ENCODE measurements at places on chromosomes 13 and 19.

GRCh38 chr19:56133858-56134653 lies 7.0 kb upstream of the ZNF444 start:
- H3K27ac ChIP-seq = no peak overlapping the region
- peaks cover 4% of the 10 kb centered on the region for H3K27me3 ChIP-seq
- H3K36me3 ChIP-seq = no peaks in the 10 kb centered on the region
- DNase-seq = no peak

DNA sequence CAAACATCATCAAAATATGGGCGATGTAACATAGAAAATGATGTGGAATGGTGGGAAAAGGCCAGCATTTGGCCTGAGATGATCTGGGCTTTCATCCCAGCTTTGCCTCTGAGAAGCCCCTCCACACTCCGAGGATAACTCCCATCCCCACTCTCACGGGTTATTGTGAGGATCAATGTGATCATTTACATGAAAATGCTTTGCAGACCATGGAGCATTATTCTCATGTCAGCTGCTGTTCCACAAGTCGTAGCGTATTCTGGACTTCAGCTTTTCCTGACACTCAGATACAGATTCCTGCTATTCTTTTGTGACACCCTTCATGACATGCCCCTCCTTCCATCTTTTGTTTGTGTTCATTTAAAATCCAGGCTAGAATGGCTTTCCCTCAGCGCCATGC lies 86.5 kb downstream of the NUFIP1 start:
- H3K27ac ChIP-seq = no peak overlapping the region
- H3K4me1 ChIP-seq = no peaks in the 10 kb centered on the region
- H3K36me3 ChIP-seq = no peaks in the 10 kb centered on the region
- no peak overlapping the region for H3K4me3 ChIP-seq

GRCh38 chr13:93625536-93625935 lies 398.9 kb downstream of the GPC6 start:
- H3K4me3 ChIP-seq = no peak overlapping the region
- no peak for DNase-seq
- no peaks in the 10 kb centered on the region for H3K4me1 ChIP-seq
- H3K27me3 ChIP-seq = no peaks in the 10 kb centered on the region
- H3K36me3 ChIP-seq = no peaks in the 10 kb centered on the region
- no peak overlapping the region for H3K27ac ChIP-seq

- no peaks in the 10 kb centered on the region for H3K27me3 ChIP-seq
- no peak for DNase-seq
- H3K4me1 ChIP-seq = no peaks in the 10 kb centered on the region
- H3K4me3 ChIP-seq = no peak overlapping the region
Measured at GRCh38 chr13:47484548-47484947, 516.5 kb downstream of the SUCLA2 start.

GRCh38 chr13:51322826-51323225 lies 16.7 kb upstream of the SERPINE3 start:
- H3K27me3 ChIP-seq = no peaks in the 10 kb centered on the region
- DNase-seq = no peak
- no peaks in the 10 kb centered on the region for H3K36me3 ChIP-seq
- no peak overlapping the region for H3K4me3 ChIP-seq
- H3K4me1 ChIP-seq = no peaks in the 10 kb centered on the region
- no peak overlapping the region for H3K27ac ChIP-seq

DNA sequence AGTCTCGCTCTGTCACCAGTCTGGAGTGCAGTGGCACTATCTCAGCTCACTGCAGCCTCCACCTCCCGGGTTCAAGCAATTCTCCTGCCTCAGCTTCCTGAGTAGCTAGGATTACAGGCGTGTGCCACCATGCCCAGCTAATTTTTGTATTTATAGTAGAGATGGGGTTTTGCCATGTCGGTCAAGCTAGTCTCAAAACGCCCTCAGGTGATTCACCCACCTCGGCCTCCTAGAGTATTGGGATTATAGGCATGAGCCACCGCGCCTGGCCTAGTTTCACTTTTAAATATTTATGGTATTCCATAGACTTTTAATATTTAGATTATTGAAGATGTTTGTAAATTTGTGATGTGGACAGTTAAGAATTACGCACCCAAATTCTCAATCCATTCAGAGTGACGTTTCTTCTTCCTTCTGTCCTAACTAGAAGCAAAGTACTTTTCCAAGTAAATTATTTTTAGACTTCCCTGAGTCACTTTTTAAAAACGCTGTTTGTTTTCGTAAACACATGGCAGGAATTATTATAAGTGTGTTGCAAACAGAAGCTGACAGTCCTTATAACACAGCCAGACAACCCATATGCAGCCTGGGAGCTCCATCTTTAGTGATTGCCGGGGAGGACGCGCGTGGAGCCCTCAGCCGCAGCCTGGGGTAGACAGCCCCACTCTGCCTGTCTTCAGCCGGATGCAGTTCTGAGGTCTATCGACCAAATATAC lies 131.7 kb downstream of the ATP11A start:
- no peaks in the 10 kb centered on the region for H3K27me3 ChIP-seq
- H3K27ac ChIP-seq = no peak overlapping the region
- peaks cover 3% of the 10 kb centered on the region for H3K4me1 ChIP-seq
- H3K36me3 ChIP-seq = peaks cover 49% of the 10 kb centered on the region

DNA sequence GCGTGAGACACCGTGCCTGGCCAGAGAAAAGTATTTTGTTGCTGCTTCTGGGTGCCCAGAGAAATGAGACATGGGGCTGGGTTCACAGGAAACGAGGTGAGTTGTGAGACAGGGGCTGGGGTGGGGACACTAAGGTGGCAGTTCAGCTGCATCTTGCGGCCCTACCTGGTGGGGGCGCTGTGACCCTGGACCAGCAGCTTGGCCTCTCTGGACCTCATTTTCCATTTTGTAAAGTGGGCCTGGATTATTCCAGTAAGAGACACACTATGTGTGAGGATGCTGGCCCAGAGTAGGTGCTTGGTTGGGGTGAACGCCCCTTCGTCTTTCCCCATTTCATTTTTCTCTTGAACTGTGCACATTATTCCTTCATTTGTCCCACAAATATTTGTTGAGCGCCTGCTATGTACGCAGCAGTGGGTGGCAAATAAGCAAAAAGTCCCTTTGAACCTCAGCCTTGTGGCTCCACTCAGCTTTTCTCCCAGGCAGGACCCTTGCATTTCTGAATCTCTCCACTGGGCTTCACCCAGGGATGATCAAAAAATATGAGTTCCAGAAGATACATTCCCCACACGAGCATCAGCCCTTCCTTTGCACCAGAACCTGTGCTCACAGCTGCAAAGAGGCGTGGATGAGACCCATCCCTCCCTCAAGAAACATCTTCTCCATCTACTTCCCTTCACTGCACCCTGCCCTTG lies 26.6 kb upstream of the OR10H1 start:
- DNase-seq = peak; percentile 27
- peaks cover 61% of the 10 kb centered on the region for H3K4me1 ChIP-seq
- no peak overlapping the region for H3K4me3 ChIP-seq
- H3K27ac ChIP-seq = no peak overlapping the region
- H3K27me3 ChIP-seq = peaks cover 7% of the 10 kb centered on the region

DNA sequence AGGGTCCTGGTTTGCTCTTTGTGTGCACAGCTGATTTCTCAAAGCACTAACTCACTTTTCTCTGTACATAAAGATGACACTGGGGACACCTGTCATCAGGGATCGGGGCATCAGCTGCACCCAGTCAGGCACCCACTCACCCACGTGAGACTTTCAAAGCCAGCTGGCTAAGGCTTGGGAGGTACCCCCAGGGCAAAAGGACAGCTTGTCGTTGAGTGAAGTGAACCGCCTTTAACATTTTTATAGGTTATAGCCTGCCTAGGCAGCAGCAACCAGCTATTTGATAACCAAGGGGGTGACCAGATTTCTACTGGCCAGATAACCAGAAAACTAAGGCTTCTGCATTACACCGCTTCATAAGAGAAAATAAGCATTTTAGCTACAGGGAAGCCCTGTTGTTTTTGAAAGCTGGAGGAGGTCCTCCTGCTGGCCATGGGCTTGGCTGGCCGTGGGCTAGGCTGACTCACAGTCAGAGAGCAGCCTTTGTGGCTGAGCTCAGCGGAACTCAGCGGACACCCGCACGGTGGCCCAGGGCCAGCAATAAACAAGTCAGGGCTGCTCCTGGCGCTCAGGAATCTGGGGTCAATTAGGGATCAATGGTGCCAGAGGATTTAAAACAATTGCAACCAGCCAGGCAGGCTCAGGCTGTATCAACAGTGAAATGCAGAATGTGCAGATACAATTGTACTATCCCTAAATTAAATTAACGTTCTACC lies 57.1 kb downstream of the ALOX5AP start:
- H3K4me1 ChIP-seq = peaks cover 27% of the 10 kb centered on the region
- H3K27me3 ChIP-seq = peaks cover 10% of the 10 kb centered on the region
- no peak overlapping the region for H3K27ac ChIP-seq
- H3K36me3 ChIP-seq = no peaks in the 10 kb centered on the region
- H3K4me3 ChIP-seq = no peak overlapping the region

DNA sequence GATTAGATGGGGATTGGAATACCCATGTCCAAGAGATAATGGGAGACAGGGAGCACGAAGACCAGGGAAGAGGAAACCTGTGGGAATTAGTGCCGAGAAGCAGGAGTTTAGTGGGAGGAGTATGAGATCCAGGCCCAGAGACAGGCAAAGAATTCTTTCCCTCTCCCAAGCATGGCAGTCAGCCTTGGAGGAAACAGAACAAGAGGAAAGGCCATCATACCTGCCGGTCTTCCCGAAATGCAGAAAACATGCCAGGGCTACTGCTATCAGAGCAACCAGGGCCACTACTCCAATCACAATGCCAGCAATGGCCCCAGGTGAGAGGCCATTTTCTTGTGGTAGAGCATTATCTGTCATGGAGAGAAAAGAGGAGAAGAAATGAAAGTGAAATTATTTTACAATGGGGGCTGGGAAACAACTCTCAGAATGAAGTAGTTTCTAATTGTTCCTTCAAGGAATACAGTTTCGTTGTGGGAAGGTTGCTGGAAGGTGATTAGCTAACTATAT lies 16.1 kb downstream of the CEACAM1 start:
- H3K27me3 ChIP-seq = no peaks in the 10 kb centered on the region
- no peak for DNase-seq
- peak overlapping the region; percentile 35 for H3K27ac ChIP-seq
- H3K4me3 ChIP-seq = no peak overlapping the region
- peaks cover 52% of the 10 kb centered on the region for H3K36me3 ChIP-seq

DNA sequence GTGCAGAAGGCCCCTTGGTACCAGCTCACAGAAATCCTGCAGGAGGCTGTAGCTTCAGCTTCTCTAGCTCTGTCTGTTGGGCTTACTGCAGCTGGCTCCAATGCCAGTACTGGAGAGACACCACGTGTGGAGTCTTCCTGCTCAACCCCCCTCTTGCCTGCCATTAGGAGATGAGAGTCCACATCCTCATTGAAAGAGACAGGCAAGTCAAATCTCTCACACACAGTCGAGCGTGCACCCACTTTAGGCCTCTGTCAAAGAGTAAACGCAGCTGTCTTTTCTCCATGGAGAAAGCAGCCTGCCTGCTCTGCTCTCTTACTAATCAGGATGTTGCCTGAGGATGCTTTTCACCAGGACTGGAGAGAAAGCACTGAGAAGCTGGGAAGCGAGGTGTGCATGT lies 523.0 kb upstream of the NBEA start:
- H3K27me3 ChIP-seq = no peaks in the 10 kb centered on the region
- H3K27ac ChIP-seq = no peak overlapping the region
- H3K4me1 ChIP-seq = no peaks in the 10 kb centered on the region
- no peak overlapping the region for H3K4me3 ChIP-seq
- H3K36me3 ChIP-seq = no peaks in the 10 kb centered on the region

- no peaks in the 10 kb centered on the region for H3K4me1 ChIP-seq
- no peaks in the 10 kb centered on the region for H3K27me3 ChIP-seq
- no peak for DNase-seq
- H3K4me3 ChIP-seq = no peak overlapping the region
- no peak overlapping the region for H3K27ac ChIP-seq
Measured at GRCh38 chr19:57623091-57623490, 9.0 kb downstream of the ZNF134 start.

DNA sequence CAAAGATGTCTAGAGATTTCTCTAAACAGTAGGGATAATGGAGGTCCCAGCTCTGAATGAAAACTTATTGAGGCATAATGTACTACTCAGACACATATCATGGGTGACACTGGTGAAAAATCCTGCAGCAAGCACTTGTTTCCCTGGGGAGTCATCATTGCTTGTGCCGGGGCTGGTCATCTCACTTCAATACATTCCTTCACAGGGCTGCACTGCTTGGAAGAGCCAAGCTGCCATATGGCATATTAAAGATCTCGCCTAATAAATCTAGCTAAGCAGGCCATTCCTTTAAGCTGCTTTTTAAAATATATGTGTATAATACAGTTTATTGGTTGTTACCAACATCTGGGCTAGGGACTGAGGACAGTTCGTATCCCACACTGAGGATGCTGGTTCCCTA lies 332.2 kb upstream of the GPC6 start:
- no peaks in the 10 kb centered on the region for H3K36me3 ChIP-seq
- no peak overlapping the region for H3K4me3 ChIP-seq
- no peaks in the 10 kb centered on the region for H3K4me1 ChIP-seq
- DNase-seq = no peak

DNA sequence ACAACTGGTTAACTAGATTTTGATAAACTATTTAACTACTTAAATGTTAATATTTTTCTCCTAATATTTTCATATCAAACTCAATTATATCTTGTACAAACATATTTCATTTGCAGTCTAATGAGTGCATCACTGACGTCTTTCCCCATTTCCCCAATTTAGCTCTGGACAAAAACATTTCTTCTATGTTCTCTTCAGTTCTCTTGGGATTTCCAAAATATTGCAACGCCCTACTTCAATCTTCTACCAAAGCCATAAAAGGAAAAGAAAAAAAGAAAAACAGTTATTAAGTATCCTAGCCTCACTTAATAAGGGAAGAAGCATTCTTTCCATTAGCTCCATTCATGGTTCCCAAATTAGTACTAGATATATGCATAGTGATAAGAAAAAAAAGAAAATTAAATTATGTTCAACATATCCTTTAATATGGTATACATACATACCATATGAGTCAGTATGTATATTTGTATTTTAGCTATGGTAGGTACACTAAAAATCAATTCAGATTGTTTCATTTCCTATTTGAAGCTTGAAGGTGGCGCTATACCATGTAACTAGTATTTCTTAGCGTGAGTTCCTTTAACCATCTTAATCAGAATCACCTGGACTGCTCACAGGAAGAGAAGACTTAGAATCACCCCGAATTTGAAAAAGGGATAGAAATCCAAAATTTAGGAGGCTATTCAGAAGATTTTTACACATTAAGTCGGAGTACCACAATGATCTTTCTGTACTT lies 9.9 kb downstream of the FBXL3 start:
- H3K27ac ChIP-seq = no peak overlapping the region
- no peak for DNase-seq
- H3K4me1 ChIP-seq = peaks cover 16% of the 10 kb centered on the region
- peaks cover 52% of the 10 kb centered on the region for H3K36me3 ChIP-seq
- H3K4me3 ChIP-seq = no peak overlapping the region
- H3K27me3 ChIP-seq = no peaks in the 10 kb centered on the region

GRCh38 chr13:48004201-48004600 lies 3.1 kb upstream of the SUCLA2 start:
- no peak overlapping the region for H3K4me3 ChIP-seq
- peaks cover 29% of the 10 kb centered on the region for H3K4me1 ChIP-seq
- peaks cover 20% of the 10 kb centered on the region for H3K36me3 ChIP-seq
- no peaks in the 10 kb centered on the region for H3K27me3 ChIP-seq
